ENCODE measurements at places on chromosomes 16 and 17.

GRCh38 chr17:78766225-78766624, 15.8 kb downstream of the CYTH1 start:
- no peak for DNase-seq

GRCh38 chr17:59627770-59628171, 8.1 kb downstream of the CLTC start:
- no peak for DNase-seq

DNA sequence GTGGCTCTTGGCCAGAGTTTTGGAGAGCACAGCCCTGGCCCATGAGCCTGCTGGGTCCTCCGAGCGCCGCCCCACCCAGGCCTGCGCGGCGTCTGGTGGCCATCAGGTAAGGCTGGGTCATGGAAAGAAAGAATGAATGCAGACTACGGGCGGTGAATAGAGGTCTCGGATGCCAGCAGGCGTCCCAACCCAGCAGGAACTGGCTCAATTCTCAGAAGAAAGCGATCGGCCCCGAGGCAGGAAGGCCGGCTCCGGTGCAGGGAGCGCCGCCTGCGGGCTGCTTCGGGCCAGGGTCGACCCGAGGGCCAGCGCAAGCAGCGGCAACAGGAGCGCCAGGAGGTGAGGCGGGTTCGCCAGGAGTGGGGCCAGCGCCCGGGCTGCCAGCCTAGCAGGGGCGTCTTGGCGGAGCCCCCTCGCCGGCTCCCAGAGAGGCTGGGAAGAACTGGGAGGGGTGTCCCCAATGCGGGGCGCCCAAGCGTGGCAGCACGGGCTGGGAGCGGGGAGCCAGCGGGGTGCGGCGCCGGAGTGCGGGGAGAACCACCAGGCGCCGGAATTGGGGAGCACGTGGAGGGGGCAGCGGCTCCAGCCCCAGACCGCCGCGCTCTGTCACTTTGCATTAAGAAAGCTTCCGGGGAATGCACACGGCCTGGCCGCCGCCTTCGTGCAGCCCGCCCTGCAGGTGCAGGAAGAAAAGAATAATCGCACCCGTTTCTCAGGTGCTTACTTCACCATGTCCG, 7.1 kb upstream of the TMC5 start:
- no peak for DNase-seq

GRCh38 chr16:78992001-78992400, 608.5 kb downstream of the MAF start:
- no peak for DNase-seq

GRCh38 chr16:84686707-84687298, 13.0 kb upstream of the USP10 start:
- DNase-seq = no peak

GRCh38 chr17:63113167-63113566, 147.1 kb downstream of the TANC2 start:
- DNase-seq = no peak

GRCh38 chr16:25014500-25015147, 545 bp downstream of the ARHGAP17 start:
- DNase-seq = peak; percentile 2

GRCh38 chr16:52095471-52095870, 451.5 kb downstream of the TOX3 start:
- DNase-seq = no peak

DNA sequence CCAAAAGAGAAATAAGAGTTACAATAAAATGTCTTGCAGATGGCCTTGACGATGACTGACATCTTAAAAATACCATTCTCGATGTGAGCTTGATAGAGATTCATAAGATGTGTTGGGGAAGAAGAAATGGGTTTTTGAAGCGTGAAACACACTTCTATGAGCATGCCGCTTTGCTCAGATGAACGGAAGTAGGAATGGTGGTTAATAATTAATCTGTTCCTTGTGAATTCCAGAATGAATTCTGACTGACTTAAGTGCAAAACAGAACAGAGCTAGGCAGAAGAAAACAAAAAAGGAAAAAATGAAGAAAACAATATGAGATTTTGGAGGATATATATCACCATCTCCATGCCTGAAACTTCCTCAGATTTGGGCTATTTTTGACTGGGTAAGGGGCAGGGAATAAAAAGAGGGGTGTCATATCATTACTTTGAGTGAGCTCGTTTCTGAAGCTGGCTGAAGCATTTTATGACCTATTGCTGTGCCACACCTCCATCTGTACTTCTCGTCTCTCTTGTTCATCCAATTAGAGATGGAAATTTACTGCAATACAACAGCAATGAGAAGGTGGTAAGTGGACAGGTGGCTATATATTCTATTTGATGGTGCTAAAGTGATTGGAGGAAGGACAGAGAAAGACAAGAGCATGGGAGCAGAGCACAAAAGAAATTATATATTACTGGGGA, 1152.0 kb upstream of the CDH8 start:
- no peak for DNase-seq

- DNase-seq = no peak
Observed at GRCh38 chr16:87057211-87057881, 259.8 kb downstream of the C16orf95 start.

- peak; percentile 15 for DNase-seq
Observed at GRCh38 chr17:10295728-10296343, 77.0 kb downstream of the MYH13 start.

DNA sequence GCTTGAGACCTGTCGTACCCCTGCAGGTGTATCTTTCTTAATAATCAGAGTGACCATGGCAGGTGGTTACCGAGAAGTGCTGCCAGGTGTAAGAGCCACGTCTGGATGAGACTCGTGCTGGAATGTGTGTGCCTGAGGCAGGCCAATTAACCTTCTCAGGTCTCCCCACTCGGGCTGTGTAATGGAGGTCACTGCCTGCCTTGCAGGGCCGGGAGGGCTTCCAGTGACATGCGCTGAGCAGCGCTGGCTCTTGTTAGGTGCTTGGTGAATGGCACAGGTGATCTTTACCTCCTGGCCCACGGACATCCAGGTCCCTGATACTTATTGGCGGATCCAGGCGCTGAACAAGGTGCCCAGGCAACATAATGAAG, 4.6 kb upstream of the GSE1 start:
- DNase-seq = no peak

DNA sequence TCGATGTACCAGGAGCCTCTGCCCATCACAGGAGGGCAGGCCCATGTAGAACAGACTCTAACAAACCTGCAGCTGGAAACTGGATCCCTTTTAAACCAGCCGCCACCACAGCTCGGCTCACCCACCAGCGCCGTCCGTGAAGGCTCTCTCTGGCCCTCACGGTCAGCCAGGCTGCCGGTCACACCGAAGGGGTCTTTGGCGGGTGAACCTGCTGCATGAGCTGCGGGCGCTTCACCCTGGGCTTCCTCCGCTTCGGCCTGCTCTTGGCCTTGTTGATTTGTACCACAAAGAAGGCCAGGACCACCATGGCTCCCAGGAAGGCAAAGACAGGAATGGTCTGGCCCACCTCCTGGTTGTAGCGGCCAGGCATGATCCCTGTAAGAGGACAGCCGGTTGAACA, 11.7 kb upstream of the SLC38A8 start:
- no peak for DNase-seq

GRCh38 chr17:1604831-1605528, 23.7 kb downstream of the SLC43A2 start:
- DNase-seq = no peak

GRCh38 chr16:67449336-67449735, 18.4 kb downstream of the HSD11B2 start:
- DNase-seq = no peak

GRCh38 chr16:55480228-55480655, 1.2 kb downstream of the MMP2 start:
- no peak for DNase-seq

DNA sequence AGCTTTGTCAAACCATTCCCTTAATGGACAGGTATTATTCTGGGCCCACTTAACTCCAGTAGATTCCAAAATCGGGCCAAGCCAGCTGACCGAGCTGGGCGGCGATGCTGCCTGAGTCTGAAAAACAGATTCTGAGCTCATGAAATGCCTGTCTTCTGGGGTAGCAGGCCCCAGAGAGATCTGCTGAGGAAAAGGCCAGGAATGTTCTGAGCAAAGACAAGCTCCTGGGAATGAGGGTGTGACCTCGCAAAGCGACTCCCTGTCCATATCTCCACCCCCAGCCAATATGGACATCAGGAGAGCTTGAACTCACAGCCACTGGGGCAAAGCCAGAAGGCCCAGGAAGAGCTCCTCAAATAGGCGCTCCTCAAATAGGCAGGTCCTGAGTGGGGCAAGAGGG, 23.7 kb downstream of the ZNF423 start:
- DNase-seq = no peak

DNA sequence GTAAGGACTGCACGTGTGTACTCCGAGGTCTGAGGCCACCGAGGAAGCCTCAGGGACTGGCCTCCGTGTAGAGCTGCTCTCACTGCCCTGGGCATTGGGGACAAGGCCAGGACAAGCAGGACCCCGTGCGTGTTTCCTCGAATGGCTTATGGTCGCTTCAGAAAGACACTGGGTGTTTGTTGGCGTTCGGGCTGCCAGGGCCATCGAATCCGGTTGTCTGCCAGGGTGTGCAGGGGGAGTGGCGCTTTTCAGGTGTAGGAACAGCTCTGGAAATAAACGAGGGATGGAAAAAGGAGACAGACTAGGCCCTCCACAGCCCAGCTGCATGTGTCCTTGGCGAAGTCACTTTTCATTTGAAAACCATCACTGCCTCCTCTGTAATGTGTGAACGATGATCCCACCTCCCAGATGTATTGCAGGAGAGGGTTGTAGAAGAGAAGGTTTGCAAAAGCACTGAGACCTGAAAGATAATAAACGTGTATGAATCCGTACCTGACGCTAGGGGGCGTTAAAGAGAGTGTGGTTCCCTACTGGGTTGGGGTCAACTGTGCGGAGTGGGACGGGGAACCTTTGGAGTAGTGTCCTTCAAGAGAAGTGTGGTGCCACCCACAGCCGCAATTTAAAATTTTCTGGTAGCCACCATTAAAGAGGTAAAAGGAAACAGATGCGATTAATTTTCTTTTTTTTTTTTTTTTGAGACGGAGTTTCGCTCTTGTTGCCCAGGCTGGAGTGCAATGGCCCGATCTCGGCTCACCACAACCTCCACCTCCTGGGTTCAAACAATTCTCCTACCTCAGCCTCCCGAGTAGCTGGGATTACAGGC, 2.1 kb upstream of the ZSCAN10 start:
- no peak for DNase-seq

DNA sequence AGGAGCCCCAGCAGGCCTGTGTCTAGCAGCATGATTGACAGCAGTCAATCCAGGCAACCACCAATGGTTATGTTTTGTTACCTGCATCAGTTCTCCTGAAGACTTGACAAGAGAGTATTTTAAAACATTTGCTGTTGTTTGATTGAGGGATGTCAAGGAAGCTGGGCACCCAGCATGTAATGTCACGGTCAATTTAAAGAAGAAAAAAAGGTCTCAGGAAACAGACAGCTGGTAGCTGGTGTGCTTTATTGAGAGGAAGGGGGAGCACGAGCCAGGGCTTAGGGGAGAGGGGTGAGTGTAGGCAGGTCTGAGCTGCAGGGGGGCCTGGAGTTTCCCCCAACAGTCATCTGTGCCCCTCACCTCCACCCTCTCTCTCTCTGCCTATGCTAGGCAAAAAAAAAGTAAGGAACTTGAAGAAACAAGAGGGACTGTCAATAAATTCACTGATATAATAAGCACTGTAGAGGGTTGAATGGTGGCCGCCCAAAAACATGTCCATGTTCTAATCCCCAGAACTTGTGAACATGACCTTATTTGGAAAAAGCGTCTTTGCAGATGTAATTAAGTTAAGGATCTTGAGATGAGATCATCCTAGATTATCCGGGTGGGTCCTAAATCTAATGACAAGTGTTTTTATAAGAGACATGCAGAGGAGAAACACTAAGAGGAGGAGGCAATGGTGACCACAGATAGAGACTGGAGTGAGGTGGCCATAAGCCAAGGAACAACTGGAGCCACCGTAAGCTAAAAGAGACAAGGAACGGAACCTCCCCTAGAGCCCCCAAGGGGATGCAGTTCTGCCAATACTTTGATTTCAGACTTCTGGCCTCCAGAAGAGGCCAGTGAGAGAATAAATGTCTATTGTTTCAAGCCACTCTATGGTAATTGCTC, 14.5 kb downstream of the TSPOAP1 start:
- DNase-seq = no peak

- no peak for DNase-seq
Observed at GRCh38 chr16:84294531-84295142, at the start of gene WFDC1. Gene WFDC1, plus strand, starts transcription at chr16:84294878. Its CDS starts 94 bp downstream, at chr16:84294972.

DNA sequence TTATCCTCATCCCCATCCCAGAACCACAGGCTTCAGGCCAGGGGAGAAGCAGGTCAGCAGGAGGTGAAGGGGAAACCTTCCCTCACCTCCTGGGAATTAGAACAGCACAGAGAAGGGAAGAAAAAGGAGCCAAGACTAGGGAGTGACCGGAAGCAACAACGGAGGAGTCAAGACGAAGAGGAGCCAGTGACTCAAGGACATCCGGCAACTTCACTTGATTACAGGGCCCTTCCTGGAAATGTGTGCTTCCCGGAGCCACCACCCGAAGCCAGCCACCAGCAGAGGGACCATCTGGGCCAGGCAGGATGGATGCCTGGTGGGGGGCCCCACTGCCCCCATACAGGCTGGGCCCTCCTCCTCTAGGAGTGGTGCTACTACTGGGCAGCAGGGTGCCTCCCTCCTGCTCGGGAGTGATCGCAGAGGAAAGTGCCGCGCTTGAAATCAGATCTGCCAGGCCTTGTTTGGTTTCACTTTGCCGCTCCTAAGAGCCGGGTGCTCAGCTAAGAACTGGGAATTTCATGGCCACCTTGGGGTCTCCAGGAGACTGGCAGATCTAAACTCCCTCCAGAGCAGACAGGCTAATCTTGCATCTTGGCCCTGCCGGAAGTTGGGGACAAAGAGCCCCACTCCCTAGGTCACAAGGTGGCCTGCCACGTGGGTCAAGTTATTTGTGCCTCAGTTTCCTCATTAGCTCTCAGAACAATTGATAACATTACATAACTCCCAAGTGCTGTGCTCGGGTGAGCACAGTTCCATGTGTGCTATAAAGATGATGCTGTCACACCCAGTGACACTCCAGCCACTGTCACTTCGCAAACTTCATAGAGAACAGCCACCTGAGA, 6.6 kb downstream of the CDC42EP4 start:
- no peak for DNase-seq

GRCh38 chr16:1379304-1380076, 27.8 kb downstream of the GNPTG start:
- DNase-seq = no peak

Data from NCI-H1048 (cell line).